Peyer's patch (tissue), 4 donors: ENCODE measurements at places on chromosomes 4 and X. TPM values are rescaled to one million over a fixed set of nuclear protein-coding genes. Genes with fewer than 3 reads are reported as not detected.

GRCh38 chr4:1200425-1201035 lies 28.1 kb upstream of the SPON2 start:
- no peaks in the 10 kb centered on the region for H3K36me3 ChIP-seq
- H3K27ac ChIP-seq, result peak overlapping the region; percentile 87
- DNase-seq, result peak; percentile 66
- peaks cover 33% of the 10 kb centered on the region for H3K4me1 ChIP-seq

DNA sequence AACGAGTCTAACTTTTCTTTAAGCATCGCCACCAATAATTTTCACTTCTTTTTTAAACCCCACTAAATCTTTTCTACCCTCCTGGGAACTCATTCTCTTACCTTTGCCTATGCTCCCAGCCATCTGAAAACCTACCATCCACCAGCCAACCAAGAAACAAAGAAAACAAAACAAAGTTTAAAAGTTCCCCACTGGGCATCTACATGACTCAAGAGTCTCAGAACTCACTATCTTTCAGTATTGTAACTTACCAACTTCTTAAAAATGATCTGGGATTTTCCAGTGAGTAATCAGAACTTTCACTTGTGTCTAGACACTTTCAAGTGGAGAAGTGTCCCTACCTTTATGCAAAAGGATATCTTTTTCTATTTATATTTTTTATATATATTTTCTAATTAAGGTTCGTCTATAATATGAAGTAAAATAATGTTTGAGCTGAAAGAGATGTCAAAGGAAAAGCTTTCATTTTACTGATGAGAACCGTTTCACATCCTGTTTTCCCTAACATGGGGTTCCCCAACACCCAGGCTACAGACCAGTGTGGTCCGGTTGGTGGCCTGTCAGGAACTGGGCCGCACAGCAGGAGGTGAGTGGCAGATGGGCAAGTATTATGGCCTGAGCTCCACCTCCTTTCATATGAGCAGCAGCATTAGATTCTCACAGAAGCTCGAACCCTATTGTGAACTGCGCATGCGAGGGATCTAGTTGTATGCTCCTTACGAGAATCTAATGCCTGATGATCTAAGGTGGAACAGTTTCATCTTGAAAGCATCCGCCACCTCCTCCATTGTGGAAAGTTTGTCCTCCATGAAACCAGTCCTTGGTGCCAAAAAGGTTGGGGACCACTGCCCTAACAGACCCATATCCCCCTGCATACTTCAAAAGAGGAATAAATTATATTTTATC lies 9.8 kb upstream of the TIGD2 start:
- H3K36me3 ChIP-seq, result no peaks in the 10 kb centered on the region
- no peaks in the 10 kb centered on the region for H3K4me1 ChIP-seq
- H3K4me3 ChIP-seq, result no peak overlapping the region
- no peaks in the 10 kb centered on the region for H3K27me3 ChIP-seq
- no peak overlapping the region for H3K27ac ChIP-seq

GRCh38 chr4:184733654-184734524 lies at the start of gene CENPU:
TSS of gene CENPU (minus strand) at chr4:184734096. CDS start at chr4:184734062, 34 bp downstream.
- H3K27me3 ChIP-seq, result no peaks in the 10 kb centered on the region
- DNase-seq, result peak; percentile 91
- H3K4me3 ChIP-seq, result peak within 1 kb of the TSS; percentile 94
- no peaks in the 10 kb centered on the region for H3K36me3 ChIP-seq
- no peaks in the 10 kb centered on the region for H3K4me1 ChIP-seq
- peak within 1 kb of the TSS; percentile 57 for H3K27ac ChIP-seq

DNA sequence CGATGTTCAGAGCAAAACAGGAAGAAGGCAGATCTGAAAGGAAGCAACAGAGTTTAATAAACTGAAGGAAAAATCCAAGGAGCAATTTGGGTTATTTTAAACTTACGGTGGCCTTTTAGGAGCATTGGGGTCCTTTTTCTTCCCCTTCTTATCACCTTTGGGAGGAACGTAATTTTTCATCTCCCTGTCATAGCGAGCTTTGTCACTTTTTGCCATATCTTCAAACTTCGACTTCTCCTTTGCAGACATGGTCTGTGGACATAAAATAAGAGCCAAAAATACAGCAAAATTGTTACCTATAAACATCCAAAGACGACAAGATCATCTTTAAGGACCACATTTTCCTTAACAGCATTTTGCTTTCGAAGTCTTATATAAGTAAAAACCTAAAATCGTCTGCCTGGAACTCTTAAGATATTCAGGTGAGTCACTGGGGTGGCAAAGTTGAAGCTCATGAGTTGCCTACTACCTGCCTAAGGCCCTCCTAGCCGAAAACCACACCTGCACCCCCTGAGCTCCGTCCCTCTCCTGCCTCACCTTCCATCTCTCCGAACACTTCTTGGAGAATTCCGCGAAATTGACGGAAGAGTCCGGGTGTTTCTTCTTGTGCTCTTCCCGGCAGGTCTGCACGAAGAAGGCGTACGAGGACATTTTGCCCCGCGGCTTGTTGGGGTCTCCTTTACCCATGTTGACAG lies 1.0 kb downstream of the HMGB2 start:
- no peaks in the 10 kb centered on the region for H3K27me3 ChIP-seq
- no peaks in the 10 kb centered on the region for H3K36me3 ChIP-seq
- H3K4me1 ChIP-seq, result no peaks in the 10 kb centered on the region

GRCh38 chr4:8741513-8742226 lies 130.0 kb downstream of the HMX1 start:
- no peak overlapping the region for H3K4me3 ChIP-seq
- peak; percentile 24 for DNase-seq
- H3K27ac ChIP-seq, result no peak overlapping the region
- no peaks in the 10 kb centered on the region for H3K4me1 ChIP-seq

DNA sequence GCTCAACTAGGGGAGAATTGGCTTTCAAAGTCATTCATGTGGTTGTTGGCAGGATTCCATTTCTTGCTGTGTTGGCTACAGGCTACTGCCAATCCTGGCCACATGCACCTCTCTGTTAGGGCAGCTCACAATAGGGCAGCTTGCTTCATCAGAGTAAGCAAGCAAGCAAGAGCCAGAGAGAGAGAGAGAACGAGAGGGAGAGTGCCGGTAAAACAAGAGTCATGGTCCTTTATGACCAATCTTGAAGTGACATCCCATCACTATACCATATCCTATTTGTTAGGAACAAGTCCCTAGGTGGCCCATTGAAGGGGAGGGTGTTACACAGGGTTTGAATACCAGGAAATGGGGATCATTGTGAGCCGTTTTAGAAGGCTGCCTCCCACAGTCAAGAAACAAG lies 33.0 kb upstream of the TLR2 start:
- H3K36me3 ChIP-seq, result no peaks in the 10 kb centered on the region
- no peak overlapping the region for H3K27ac ChIP-seq
- H3K4me1 ChIP-seq, result no peaks in the 10 kb centered on the region
- no peak for DNase-seq

DNA sequence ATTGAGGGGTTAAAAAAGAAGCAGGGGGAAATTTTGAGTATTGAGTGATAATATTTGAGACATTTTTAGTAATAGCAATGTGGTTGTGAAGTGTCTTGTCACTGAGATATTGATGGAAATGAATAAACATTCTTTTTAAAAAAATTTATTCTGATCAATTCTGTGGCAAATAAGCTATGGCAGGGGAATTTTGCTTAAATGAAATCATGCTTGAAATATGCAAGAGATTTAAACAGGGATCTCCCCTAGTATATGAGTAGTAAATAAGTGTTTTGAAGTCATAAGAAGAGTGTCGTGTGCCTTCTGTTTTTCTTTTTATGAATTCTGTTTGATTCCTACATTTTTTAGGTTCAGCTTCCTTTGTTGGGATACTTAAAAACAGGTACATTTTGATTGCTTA lies 23.2 kb downstream of the IL15 start:
- H3K27me3 ChIP-seq, result no peaks in the 10 kb centered on the region
- no peaks in the 10 kb centered on the region for H3K36me3 ChIP-seq
- no peak for DNase-seq
- no peak overlapping the region for H3K27ac ChIP-seq
- no peak overlapping the region for H3K4me3 ChIP-seq

- H3K4me3 ChIP-seq, result no peak overlapping the region
- no peaks in the 10 kb centered on the region for H3K27me3 ChIP-seq
- H3K36me3 ChIP-seq, result no peaks in the 10 kb centered on the region
- H3K4me1 ChIP-seq, result no peaks in the 10 kb centered on the region
- DNase-seq, result no peak
Measured at GRCh38 chrX:32170481-32170880, 1040.9 kb downstream of the DMD start.

DNA sequence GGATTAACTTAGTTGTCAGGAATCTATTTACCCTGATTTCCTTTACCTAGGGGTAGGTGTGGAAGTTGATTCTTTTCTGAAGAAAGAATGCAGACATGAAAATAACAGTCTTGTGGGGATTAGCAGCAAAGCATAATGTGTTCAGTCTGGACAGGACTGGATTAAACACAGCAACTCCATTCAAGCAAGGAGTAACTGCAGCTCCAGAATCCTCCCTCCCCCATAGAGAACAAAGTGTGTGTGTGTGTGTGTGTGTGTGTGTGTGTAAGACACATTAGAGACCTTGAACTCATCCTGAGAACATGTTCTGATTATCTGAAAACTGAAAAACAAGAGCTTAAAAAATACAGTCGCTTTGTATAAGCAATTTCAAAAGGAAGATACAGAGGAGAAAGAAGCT lies 9.3 kb downstream of the C4orf54 start:
- H3K27me3 ChIP-seq, result no peaks in the 10 kb centered on the region
- no peak overlapping the region for H3K4me3 ChIP-seq
- H3K36me3 ChIP-seq, result no peaks in the 10 kb centered on the region
- no peak overlapping the region for H3K27ac ChIP-seq
- no peak for DNase-seq

GRCh38 chr4:113316879-113317278 lies 267.4 kb downstream of the ANK2 start:
- H3K4me3 ChIP-seq, result no peak overlapping the region
- no peak overlapping the region for H3K27ac ChIP-seq
- no peaks in the 10 kb centered on the region for H3K27me3 ChIP-seq
- no peaks in the 10 kb centered on the region for H3K4me1 ChIP-seq
- DNase-seq, result peak; percentile 58

DNA sequence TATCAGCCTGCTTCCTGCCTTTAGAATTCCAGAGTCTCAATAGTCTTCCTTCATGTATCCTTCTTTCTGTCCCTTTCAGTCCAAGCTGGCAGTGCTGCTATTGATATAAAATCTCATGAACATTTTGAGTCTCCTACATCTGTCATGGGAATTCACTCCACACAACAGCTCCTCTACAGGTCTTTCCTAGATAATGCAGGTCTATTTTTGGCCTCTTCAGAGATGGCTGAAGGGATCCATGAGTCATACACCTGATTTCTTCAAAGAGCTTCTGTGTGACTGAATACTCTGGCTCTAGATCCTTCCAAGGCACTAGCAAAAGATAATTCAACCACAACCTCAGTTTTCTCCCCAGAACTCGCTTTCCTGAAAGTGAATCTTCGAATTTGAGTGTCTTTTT lies 115.4 kb downstream of the STPG2 start:
- DNase-seq, result no peak
- H3K4me3 ChIP-seq, result no peak overlapping the region
- H3K27ac ChIP-seq, result no peak overlapping the region

GRCh38 chrX:49976682-49977197 lies 54.3 kb downstream of the CLCN5 start:
- no peaks in the 10 kb centered on the region for H3K27me3 ChIP-seq
- no peak overlapping the region for H3K27ac ChIP-seq
- no peaks in the 10 kb centered on the region for H3K4me1 ChIP-seq
- H3K4me3 ChIP-seq, result no peak overlapping the region
- DNase-seq, result no peak

GRCh38 chrX:56757327-56757726 lies 28.3 kb downstream of the NBDY start:
- H3K36me3 ChIP-seq, result no peaks in the 10 kb centered on the region
- H3K4me1 ChIP-seq, result no peaks in the 10 kb centered on the region
- H3K27me3 ChIP-seq, result no peaks in the 10 kb centered on the region
- no peak overlapping the region for H3K4me3 ChIP-seq
- no peak overlapping the region for H3K27ac ChIP-seq

- H3K4me1 ChIP-seq, result no peaks in the 10 kb centered on the region
- H3K27me3 ChIP-seq, result no peaks in the 10 kb centered on the region
- H3K27ac ChIP-seq, result no peak overlapping the region
- H3K36me3 ChIP-seq, result no peaks in the 10 kb centered on the region
- no peak overlapping the region for H3K4me3 ChIP-seq
Measured at GRCh38 chr4:1693131-1693896, 9.2 kb upstream of the FAM53A start.

DNA sequence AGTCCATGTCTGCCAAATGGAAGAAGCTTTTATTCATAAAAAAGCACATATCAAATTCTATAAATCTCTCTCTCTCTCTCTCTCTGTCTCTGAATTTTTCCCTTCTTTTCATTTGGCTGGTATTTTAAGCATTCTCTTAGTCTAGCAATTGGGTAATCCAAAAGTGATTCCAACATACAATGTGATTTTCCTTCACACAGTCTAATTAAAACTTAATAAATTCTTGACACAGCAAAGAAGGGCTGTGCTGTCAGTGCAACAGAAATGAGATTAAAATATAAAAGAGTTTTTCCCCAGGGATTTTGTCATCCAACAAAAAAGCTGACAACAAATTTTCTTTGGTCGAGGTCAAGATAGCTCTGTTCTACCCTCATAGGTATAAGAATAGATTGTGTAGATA lies 216.9 kb downstream of the CENPC start:
- DNase-seq, result no peak
- no peaks in the 10 kb centered on the region for H3K27me3 ChIP-seq
- H3K36me3 ChIP-seq, result no peaks in the 10 kb centered on the region
- H3K4me3 ChIP-seq, result no peak overlapping the region
- H3K4me1 ChIP-seq, result no peaks in the 10 kb centered on the region

Gene DNAAF6
- not detected for total RNA-seq

Gene PASD1
- not detected for total RNA-seq

Gene CHIC1
- 5.4 TPM for total RNA-seq

Gene RNF128
- total RNA-seq, result 44.2 TPM

Gene CXCL11
- total RNA-seq, result not detected

Gene RNF150
- total RNA-seq, result 9.9 TPM

Gene RGN
- total RNA-seq, result 1.7 TPM

Gene PCYT1B
- total RNA-seq, result not detected

Gene CLDN22
- total RNA-seq, result not detected

Gene ARHGAP24
- 24.3 TPM for total RNA-seq

Gene HSD17B13
- 0.70 TPM for total RNA-seq

Gene MAGED4
- total RNA-seq, result 45.4 TPM
